ENCODE measurements at places on chromosomes 2 and 18.

GRCh38 chr2:197124639-197125390 is 185.8 kb downstream of the ANKRD44 start:
- DNase-seq, result no peak

GRCh38 chr2:96769814-96770213 is 9.1 kb downstream of the CNNM4 start:
- no peak for DNase-seq

DNA sequence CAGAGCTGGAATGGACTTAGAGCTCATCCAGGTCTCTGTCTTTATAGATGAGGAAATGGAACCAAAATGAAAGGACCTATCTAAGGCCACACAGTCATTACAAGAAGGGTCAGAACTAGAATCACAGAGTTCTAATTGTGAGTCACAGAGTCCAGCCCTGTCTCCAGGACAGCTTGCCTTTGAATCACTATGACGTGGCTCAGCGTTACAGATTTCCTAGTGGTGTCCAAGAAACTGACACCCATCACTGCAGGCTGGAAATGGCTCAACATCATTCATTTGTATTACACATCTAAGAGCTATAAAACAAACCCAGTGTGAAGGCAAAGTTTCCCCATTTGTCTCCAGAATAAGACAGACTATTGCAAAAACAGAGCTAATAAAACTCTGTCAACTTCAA is 164.3 kb upstream of the SIX2 start:
- no peak for DNase-seq

DNA sequence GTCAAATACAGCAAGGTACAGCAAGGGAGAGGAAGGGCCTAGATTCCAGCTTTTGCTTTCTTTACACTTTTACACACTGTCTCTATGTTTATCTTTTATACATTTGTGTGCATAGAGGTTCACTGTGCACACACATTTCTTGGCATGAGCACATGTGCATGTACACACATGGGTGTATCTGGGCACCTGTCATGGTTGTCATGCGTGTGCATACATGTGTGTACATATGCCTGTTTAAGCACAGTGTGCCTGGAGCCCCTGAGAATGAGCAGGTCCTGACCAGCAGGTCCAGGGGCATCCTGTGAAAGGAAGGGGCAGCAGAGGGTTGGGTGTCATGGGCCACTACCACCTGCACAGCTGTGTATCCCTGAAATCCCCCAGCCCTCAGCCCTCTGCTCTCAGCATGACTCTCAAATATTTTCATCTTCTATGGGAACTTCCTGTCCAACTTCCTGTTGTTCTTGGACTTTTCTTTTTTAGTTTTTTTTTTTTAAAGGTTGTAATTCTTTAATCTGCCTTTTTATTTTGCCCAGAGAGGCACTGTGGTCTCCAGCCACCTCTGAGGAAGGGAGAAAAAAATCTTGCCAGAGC is 97.0 kb upstream of the EPAS1 start:
- DNase-seq, result no peak

- DNase-seq, result no peak
Observed at GRCh38 chr2:120599072-120599471, 136.6 kb upstream of the GLI2 start.

DNA sequence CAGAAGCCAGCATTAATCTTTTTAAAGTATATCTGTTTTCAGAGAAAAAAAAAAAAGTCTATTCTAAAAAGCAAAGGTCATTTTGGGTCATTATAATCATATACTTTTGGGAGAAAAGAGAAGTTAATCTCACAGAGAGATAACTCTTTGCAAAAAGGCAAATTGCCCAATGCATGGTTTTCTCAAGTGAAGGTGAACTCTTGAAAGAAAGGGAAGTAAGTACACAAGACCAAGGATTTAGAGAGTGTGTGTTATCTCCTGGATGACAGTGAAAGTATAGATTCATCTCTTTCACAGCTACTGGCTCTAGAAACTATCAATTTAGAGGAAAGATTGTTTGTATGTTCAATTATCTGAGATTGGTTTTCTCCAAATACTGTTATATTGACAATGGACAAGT is 151.4 kb downstream of the CD8B2 start:
- DNase-seq, result no peak

All from effector memory CD4-positive, alpha-beta T cell (primary cell).